ENCODE measurements at places on chromosomes 5 and 9.

DNA sequence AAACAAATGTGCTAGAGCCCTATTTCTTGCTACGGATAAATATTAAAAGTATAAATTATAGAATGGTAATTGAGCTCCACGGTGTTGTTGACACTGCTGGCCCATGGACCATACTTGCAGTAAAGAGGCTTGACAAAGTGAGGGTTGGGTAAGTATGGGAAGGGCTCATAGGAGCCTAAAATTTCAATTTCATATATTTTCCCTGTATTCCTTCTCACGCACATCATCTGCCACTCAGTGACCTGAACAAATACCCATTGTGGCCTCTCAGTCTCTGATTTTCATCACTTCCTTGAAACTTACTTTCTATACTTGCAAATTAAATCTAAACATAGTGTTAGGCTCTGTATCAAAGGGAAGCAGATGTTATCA, 116.5 kb downstream of the PIK3R1 start:
- DNase-seq, result no peak

DNA sequence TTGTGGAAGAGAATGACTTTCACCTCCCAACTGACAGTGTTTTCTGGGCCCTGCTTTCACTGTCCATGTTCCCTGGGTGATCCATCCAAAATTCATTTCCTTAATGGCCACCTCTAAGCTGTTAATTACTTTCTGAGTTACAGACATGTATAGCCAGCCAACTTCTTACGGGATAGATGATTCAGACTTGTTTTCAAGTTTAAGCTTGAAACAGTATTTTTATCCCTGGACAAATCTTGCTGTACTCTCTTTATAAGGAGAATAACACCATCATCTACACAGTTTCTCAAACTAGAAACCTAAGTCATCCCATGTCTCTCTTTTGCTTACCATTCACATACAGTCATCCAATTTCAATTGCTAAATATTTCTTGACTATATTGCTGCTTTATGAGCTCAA, 6.9 kb downstream of the FAM174A start:
- DNase-seq, result no peak

DNA sequence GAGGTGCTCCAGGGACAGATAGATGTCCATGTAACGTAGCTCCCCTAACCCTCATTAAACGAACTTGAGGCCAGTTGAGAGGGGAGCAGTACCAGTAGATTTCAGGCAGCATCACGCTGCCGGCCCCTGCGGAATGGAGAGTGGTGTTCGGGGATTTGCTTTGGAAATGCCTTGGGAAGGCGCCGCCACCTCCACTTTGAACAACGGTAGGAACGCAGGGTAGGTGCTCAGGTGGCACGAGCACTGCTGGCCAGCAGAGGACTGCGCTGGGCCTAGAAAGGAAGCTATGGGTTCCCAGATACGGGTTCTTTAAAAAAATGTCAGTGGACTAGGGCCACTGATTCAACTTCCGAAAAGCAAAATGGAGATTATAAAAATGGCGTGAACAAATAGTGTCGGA, 271.8 kb downstream of the FANCC start:
- DNase-seq, result no peak

DNA sequence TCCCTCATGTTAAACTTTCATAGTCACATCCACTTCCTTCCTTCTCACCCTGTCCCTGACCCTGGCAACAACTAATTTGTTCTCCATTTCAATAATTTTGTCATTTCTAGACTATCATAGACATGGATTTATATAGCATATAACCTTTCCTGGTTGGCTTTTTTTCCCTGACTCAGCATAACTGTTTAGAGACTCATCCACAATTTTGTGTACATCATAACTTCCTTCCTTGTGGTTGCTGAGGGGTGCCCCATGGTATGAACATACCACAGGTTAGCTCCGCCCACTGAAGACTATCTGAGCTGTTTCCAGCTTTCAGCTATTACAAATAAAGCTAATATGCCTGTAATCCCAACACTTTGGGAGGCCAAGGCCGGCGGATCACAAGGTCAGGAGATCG, 137.3 kb downstream of the PHF2 start:
- no peak for DNase-seq

DNA sequence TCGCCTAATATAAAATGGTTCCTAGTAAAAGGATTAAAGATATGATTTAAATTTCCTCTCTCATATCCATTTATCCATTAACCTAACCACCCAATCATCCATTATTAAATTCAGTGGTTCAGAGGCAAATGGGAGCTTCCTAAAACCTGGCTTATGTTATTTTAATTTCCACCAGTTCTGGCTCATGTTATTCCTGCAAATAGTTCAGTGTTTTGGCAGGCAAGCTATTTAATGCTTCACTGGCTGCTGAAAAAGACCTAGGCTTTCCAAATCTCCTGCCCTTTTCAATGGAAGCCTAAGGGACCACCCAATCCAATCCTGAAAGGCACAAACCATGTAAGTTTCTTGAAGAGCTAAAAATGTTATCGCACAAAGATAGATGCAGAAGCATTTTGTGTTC, 52.3 kb downstream of the POC5 start:
- no peak for DNase-seq

DNA sequence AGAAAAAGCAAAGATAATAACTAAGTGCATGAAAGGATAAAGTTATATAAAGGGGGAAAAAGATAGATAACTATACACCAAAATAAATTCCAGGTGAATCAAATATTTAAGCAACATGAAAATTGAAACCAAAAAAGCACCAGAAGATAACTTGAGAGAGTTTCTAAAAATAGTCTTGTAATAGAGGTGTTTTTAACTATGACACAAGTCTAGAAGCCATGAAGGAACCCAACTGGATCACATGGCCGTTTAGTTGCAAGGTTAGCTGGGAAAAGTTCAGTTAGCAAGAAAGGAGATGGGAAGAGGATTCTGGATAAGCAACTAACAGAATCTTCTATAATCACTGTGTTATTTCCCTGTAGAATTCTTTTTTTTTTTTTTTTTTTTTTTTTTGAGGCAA, 9.2 kb upstream of the RASA1 start:
- DNase-seq, result no peak

- no peak for DNase-seq
Observed at GRCh38 chr5:10288592-10289219, 19.0 kb downstream of the CMBL start.

Data from stimulated activated naive CD4-positive, alpha-beta T cell treated with Interleukin-2 at 50 U/mL for 16 hours (primary cell).